ENCODE measurements at places on chromosomes 12 and 14. TPM values are rescaled to one million over a fixed set of nuclear protein-coding genes. Genes with fewer than 3 reads are reported as not detected.

Gene FAIM2
- polyA plus RNA-seq = 0.84 TPM

Gene PTCSC3
- polyA plus RNA-seq = not detected

GRCh38 chr14:33210311-33210710 lies 271.6 kb downstream of the NPAS3 start:
- no peak for DNase-seq

GRCh38 chr14:42535397-42535796 lies 928.7 kb downstream of the LRFN5 start:
- no peak for DNase-seq

DNA sequence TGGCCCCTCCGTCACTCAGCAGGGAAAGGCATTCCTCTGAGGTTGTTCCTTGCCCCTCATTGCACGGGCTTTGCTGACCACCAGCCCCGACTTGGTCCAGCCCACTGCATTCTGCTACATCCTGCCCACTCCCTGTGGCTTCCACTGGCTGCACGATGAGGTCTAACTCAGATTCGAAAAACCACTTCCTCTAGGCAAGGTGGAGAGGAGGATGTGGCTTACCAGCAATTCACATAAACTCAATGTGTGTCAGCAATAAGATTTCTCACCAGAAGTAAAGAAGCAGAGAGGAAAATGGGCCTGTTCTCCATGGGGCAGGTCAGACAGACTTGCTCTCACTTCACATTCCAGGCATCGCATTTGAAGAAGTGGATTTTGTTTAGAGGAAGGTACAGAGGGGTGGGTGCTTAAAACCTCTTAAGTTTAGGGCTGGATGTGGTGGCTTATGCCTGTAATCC lies 14.7 kb downstream of the GPR68 start:
- DNase-seq = no peak

- no peak for DNase-seq
These were observed 327.5 kb upstream of the DIO3 start for GRCh38 chr14:101233808-101234207.

Gene ST8SIA1
- polyA plus RNA-seq = 1.5 TPM

GRCh38 chr12:105267711-105268110 lies 31.7 kb upstream of the APPL2 start:
- DNase-seq = no peak

Gene CCDC175
- not detected for polyA plus RNA-seq

DNA sequence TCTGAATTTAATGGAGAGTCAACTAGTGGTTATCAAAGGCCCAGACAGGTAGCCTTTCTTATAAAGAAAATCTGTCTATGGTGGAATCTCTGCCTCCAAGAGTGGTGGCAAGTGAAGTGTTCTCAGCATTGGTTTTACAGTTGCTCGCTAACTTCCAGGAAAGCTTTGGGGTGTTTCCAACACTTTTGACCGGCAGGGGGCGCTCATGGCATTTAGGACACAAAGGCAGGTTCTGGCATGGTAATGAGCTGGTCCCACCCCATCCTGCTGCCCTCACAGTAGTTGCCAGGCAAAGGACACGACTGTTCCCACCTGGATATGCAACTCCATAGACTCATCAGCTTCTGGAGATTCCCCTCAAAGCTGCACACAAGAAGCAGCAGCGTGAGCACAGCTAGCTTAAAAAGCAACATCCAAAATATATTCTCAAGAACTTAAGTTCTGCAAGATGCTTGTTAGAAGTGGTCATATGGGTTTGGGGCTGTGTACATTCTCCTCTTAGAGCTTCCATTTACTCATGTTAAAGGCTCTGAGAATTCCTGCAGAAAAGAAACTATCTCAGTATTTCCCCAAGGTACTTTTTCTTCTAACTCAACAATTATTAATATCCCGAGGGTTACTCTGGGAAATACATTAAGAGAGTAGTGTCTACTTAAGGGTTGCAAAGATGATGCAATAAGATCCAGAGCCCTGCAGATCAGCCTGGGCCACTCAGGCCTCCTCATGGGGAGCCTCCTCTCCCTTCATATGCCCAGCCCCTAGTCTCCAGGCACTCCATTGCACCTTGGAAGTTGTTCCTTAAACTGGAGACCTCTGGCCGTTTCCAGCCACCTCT lies 14.8 kb downstream of the PROX2 start:
- peak; percentile 76 for DNase-seq

- DNase-seq = no peak
These were observed 21.1 kb upstream of the OS9 start for GRCh38 chr12:57672801-57673200.

DNA sequence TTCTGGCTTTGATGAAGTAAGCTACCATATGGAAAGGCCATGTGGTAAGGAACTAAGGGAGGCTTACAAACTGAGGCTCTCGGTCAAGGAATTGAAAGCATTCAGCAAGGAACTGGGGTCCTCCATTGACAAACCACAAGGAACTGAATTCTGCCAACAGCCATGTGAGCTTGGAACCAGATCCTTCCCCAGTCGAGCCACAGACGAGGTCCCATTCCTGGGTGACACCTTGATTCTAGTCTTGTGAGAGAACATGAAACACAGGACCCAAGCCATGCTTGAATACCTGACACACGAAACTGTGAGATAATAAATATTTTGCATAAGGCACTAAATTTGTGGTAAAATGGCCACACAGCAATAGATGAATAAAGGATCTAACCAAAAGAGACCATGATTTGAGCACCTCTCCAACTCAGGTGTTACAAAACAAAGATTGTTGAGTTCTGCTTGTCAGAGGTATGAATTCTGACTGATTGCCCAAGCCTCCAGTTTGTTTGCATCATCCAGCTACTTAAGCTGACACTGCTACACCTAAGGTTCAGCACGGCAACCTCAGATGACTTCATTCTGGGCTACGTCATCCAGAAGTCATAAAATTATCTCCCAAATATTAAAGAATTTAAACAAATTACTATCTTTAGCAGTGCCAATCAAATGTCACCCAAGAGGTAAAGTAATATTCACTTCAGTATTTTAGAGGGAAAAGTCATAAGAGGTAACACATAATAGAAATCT lies 59.4 kb downstream of the GARIN6 start:
- no peak for DNase-seq

DNA sequence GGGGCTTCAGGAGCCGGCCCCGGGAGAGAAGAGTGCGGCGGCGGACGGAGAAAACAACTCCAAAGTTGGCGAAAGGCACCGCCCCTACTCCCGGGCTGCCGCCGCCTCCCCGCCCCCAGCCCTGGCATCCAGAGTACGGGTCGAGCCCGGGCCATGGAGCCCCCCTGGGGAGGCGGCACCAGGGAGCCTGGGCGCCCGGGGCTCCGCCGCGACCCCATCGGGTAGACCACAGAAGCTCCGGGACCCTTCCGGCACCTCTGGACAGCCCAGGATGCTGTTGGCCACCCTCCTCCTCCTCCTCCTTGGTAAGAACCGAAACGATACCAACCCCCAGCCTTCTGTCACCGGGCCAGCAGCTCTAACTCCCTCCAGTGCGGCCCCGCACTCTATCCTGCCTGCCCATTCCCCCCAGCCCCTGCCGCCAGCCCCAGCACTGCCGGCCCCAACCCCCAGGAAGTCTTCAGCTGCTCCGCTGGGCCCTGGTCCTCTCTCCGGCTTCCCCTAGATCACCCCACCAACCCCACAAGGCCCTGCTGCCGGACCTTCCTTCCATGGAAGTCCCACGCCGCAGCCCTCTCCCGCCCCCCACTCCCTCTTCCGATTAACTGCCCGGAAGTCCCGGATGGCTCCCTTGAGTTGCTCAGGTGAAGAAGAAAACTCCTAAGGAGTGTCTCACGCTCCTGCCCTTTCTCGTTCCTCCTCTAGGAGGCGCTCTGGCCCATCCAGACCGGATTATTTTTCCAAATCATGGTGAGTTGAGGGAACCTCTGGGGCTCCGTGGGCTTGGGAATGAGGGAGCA lies 693 bp downstream of the LRP10 start:
- peak; percentile 89 for DNase-seq

DNA sequence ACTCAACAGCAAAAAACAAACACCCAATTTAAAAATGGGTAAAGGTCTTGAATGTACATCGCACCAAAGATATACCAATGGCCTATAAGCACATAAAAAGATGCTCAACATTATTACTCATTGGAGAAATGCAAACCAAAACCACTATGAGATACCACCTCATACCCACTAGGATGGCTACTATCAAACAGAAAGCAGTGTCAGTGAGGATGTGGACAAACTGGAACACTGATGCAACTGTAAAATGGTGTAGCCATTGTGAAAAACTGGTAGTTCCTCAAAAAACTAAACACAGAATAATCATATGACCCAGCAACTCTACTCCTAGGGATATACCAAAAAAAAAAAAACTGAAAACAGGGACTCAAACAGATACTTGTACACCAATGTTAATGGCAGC lies 49.3 kb downstream of the CDK17 start:
- DNase-seq = no peak

- no peak for DNase-seq
These were observed 17.2 kb upstream of the OAS2 start for GRCh38 chr12:112961074-112961473.

Gene GALNT16
- 1.7 TPM for polyA plus RNA-seq

DNA sequence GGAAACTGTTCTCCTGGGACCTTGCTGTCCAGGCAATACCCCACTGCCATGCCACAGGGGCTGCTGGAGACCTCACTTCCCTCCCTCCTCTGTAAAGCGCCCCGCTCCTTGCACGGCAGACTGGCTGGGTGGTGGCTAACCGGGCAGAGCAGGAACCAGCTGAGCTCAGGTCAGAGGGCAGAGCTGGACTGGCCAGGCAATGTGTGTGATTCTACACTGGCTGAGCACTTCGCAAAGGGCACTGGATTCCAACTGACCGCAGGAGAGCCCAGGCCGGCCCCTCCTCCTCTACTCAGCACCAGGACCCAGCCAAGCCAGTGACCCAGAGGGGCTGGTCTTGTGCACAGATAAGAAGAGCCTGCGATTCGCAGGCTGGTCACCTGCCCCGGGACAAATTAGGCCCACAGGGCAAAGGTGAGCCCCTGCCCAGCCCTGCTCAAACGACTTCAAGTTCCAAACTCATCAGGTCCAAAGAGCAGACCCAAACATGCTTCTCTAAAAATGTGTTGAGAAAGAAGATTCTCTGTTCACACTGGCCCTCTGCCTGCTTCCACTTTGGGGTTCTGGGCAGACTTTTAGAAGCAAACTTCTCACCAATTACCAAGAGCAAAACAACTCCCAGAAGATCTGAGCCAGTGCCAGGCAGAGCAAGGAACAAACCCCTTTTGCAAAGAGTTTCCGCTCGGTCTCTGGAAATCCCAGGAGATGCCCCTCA lies 54.9 kb upstream of the DIO3 start:
- DNase-seq = peak; percentile 10

DNA sequence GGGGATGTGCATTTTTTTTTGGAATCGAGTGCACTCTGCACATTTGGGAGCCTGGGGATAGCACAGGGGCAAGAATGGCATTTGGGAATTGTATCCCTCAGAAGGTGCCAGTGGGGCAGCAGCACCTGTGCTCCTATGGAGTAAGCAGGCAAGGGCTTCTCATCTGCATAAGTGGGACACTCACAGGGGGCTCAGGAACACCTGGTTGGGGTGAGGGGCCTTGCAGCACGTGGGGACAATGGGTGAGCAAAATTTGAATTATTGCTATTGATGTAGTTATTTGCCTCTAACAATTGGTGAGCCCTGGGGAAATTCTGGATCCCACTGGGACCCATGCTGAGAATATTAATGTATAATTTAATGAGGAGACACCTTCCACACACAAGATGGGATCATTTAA lies 274.2 kb downstream of the TTC6 start:
- DNase-seq = no peak
